ENCODE measurements at places on chromosomes 4 and X. TPM values are rescaled to one million over a fixed set of nuclear protein-coding genes. Genes with fewer than 3 reads are reported as not detected.

VCX3A gene
- not detected for polyA plus RNA-seq

TCEAL2 gene
- 0.64 TPM for polyA plus RNA-seq

PPBP gene
- polyA plus RNA-seq = 2.2 TPM

TMEM128 gene
- polyA plus RNA-seq = 22.7 TPM

SLC16A2 gene
- 60.0 TPM for polyA plus RNA-seq

SPATA4 gene
- not detected for polyA plus RNA-seq

PDE6B gene
- 9.2 TPM for polyA plus RNA-seq

TBL1X gene
- 11.8 TPM for polyA plus RNA-seq

FMR1NB gene
- polyA plus RNA-seq = not detected

NR3C2 gene
- 15.1 TPM for polyA plus RNA-seq

CT45A5 gene
- not detected for polyA plus RNA-seq

MAGEA11 gene
- not detected for polyA plus RNA-seq

CITED1 gene
- 16.5 TPM for polyA plus RNA-seq

MAGEB17 gene
- polyA plus RNA-seq = 0.41 TPM

SAP30 gene
- not detected for polyA plus RNA-seq

ZFP92 gene
- 0.73 TPM for polyA plus RNA-seq

PIR gene
- polyA plus RNA-seq = 3.7 TPM

ATP2B3 gene
- 0.27 TPM for polyA plus RNA-seq

GRXCR1 gene
- not detected for polyA plus RNA-seq

P2RY8 gene
- not detected for polyA plus RNA-seq

FAT4 gene
- 16.6 TPM for polyA plus RNA-seq
